NCI-H510A treated with DMSO at 0.1 percent for 48 hours (cell line): ENCODE measurements at places on chromosomes 2 and 18.
A peak's percentile ranks its signal among the peaks of the same experiment; 100 is the strongest.

- peak; percentile 85 for DNase-seq
Observed at GRCh38 chr2:69781321-69782248, 39.7 kb downstream of the ANXA4 start.

DNA sequence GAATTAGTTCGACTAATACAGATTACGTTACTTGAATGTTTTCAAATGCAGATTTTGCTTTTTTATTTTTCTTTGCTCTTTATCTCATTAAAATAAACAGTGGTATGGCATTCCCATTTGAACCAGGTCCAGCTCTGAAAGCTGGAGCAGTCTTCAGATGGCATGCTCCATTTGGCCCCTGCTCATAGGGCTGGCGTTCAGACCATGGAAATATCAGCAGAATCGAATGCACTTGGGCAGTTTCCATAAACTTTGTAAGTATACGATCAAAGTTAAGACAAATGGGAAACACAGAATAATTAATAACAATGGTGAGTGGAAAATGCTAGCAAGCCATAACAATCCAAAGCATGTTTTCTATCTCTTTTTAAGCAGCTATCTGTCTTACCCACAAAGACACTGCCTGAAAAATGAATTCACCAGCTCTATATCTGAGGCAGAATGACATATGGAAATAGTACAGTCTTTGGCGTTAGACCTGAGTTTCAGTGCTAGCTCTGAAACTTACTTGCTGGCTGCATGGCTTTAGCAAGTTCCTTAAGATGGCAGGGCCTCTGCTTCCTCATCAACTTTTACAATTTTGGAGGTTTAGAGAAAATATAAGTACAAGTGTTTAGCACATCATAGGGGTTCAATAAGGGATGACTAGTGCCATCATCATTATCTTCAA, 131.6 kb downstream of the BCL2 start:
- DNase-seq: no peak

GRCh38 chr2:74142340-74142739, 5.4 kb downstream of the BOLA3 start:
- DNase-seq: no peak

DNA sequence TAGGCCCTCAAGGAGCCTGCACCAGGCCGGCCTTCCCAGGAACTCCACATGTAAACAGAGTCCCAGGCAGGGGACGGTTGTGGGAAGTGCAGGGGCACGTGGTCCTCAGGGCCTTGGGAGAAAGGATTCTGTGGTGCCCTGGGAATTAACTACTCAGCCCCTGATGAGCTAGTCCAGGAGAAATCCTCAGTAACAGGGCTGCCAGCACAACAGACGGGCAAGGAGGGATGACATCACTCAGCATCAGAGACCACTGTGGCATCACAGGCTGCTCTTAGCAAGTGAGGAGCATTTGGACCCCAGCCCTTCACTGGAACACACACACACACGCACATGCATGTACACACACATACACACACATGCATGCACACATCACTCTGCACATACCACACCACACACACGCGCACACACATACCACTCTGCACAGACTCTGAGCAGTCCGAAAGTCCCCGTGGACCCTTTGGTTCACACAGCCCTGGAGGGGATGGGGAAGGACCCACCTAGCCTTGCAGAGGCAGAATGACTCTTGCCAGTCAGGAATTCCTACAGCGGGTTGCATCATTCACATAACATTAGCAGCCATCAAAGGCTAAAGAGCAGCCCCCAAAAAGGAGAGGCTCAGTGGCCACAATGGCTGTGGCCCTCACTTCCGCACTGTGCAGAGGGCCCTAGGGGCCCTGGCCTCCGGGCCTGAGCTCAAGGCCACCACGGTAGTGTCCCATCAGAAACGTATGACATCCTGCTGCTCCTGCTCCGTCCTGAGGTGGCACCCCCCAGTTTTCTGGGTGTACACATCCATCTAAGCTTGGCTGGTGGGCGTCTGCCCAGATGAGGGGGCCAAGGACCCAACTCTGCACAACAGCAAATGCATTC, 1.9 kb upstream of the NMUR1 start:
- DNase-seq: no peak

DNA sequence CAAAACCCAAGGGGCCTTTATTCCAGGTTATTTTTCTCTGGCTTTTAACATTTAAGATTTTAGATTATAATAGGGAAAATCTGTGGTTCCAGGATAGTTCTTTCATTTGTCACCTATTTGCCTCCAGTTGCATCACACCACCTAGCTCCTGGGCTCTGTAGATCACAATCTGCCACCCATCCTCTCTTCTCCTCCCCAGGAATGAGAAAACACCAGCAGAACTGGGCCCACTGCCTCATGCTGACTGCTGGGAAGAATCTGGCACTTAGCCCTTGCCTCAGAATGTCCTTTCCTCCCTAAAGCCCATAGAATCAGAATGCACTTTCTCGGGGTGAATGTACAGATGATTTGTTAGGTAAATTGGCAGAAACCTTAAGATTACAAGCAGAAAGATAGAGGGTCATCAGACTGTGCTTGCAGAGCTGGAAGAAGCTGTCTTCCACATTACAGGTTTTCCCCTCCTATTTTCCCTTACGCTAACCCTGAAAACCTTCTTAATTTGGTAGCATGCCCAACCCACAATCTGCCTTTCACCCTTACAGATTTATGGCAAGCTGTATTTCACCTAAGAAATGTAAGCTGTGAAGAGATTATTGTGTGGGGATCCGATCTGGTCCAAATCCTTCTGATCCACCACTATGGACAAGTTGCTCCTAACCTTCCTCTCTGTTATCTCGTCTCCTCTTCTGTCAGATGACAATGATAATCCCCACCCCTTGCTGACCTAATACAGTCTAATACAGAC, 72.6 kb downstream of the LRRC30 start:
- DNase-seq: no peak

DNA sequence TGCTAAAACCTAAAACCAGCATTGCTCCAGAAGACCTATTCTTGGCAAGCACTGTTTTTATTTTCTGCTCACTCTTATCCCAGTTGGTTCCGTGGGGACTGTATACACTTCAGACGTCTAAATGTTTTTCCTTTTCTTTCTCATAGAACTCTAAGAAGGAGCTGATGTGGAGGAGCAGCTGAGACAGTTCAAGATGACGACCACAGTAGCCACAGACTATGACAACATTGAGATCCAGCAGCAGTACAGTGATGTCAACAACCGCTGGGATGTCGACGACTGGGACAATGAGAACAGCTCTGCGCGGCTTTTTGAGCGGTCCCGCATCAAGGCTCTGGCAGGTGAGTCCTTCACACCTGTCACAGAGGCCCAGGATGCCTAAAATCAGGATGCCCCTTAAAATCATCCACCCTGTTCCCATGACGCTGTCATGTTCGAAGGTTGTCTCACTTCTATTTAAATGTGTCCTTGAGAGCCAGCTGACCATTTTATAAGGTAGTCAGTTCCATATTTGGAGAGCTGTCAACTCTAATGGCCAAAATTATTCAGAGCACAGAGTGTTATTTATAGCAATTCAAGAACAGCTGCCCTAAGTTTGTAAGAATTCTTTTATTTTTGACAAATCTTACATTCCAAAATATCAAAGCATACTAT, 70.2 kb downstream of the SPTBN1 start:
- DNase-seq: no peak
